Neural crest cell (in vitro differentiated cells): ENCODE measurements at places on chromosomes 2 and 18. TPM values are rescaled to one million over a fixed set of nuclear protein-coding genes. Genes with fewer than 3 reads are reported as not detected.

DNA sequence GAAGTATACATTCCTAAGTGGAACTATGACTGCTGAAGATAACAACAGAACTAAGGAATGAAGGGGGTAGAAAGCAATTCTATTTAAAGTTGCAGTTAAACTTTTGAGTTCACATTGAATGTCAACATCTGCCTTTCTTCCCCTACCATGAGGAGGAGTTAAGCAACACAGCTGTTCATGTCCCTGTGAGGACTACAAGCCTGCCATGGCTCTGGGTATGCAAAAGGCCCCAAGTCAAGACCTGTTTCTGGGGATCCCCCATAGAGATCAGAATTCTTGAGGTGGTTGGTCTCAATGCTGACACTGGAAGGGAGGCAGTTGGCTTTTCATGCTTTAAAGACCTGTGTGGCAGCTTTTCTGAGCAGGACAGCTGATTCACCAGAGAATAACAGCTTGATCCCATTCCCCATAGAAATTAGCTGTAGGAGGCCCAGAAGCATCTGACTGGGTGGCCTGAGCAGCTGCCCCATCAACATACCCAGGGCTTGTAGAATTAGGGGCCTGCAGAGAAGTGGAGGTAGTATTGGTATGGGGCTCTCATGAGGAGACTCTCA lies 131.0 kb downstream of the SETBP1 start:
- H3K36me3 ChIP-seq = peaks cover 10% of the 10 kb centered on the region
- no peaks in the 10 kb centered on the region for H3K27me3 ChIP-seq
- DNase-seq = no peak
- H3K4me3 ChIP-seq = no peak overlapping the region

GRCh38 chr2:182717416-182717815 lies 1.4 kb downstream of the DNAJC10 start:
- no peaks in the 10 kb centered on the region for H3K36me3 ChIP-seq
- H3K27me3 ChIP-seq = no peaks in the 10 kb centered on the region
- H3K27ac ChIP-seq = no peak overlapping the region
- no peak for DNase-seq
- H3K4me1 ChIP-seq = no peaks in the 10 kb centered on the region

DNA sequence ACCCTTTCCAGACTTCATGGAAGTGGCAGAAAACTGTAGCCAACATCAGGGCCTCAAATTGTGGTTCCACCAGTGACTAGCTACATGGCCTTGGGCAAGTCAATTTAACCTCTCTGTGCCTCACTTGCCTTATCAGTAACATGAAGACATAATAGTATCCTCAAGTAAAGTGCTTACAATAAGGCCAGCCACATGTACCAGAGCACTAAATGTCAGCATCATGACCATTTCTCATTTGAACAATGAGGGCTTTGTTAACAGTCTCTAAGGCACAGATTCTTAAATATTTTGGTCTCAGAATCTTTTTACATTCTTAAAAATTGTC lies 5.8 kb upstream of the KCMF1 start:
- H3K4me1 ChIP-seq = peaks cover 43% of the 10 kb centered on the region
- H3K4me3 ChIP-seq = peak overlapping the region; percentile 62
- no peaks in the 10 kb centered on the region for H3K27me3 ChIP-seq
- DNase-seq = no peak
- H3K27ac ChIP-seq = peak overlapping the region; percentile 52
- H3K36me3 ChIP-seq = peaks cover 27% of the 10 kb centered on the region

- peaks cover 15% of the 10 kb centered on the region for H3K27me3 ChIP-seq
- H3K36me3 ChIP-seq = no peaks in the 10 kb centered on the region
- peak; percentile 31 for DNase-seq
- no peak overlapping the region for H3K4me3 ChIP-seq
- H3K27ac ChIP-seq = no peak overlapping the region
These were observed 67.3 kb upstream of the UPP2 start for GRCh38 chr2:158034198-158034866.

SKOR2 gene
- total RNA-seq = 0.96 and 1.4 TPM in 2 replicates

LRATD1 gene
- total RNA-seq = 3.0 and 3.6 TPM in 2 replicates

UNC80 gene
- 2.5 and 2.8 TPM in 2 replicates for total RNA-seq
